ENCODE measurements at places on chromosomes 12 and 14.
A peak's percentile ranks its signal among the peaks of the same experiment; 100 is the strongest.

DNA sequence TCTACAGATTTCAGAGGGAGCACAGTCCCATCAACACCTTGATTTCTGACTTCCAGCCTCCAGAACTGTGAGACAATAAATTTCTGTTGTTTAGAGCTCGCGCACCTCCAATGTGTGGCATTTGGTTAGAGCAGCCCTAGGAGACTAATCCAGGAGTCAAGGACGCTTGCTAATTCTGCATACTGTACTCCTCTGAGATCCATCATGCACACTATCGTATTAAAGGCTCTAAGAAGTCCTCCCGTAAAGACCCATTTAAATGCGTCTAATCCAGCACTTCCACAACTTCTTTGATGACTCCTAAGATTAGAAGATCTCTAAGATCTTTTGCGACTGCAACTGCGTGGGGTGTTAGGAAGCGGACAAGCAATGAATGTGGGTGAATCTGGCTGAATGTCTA lies 30.4 kb downstream of the MAP1LC3B2 start:
- DNase-seq, result no peak

GRCh38 chr12:75850721-75851462 lies 180.7 kb downstream of the PHLDA1 start:
- no peak for DNase-seq

GRCh38 chr14:75096959-75097358 lies 27.5 kb downstream of the ZC2HC1C start:
- DNase-seq, result no peak

GRCh38 chr12:57632073-57632957 lies 686 bp downstream of the B4GALNT1 start:
- no peak for DNase-seq

DNA sequence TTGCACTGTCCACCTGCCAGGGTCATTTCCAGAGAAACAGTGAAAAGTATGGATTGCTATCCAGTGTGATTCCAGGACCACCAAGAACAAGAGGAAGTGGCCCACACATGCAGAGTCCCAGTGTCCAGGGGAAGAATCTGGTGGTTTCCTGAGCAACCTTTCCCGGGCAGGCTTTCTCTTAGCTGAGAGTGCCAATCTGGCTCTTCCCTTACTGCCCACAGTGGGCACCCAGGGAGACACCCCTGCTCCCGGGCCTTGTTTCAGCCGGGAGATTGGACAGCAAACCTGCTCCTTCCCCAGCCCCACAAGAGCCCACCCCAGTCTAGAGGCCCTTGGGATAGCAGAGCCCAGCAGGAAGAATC lies 62.1 kb downstream of the VWF start:
- no peak for DNase-seq

DNA sequence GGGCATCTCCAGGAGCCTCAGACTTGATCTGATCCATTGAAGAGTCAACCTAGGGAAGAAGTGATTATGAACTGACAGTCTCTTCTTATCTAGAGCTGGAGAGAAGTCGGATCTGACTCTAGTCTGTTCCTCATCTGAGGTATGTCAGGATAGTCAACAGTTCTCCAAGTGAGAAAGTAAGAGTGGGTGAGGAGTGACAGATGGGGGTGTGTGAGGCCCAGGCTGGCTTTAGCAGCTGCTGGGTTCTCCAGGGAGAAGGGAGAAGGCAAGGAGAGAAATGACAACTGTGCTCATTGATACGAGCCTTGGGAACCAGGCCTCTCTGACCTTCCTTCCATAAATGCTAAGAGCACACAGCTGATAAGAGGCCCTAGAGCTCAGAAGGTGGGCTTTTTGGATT lies 53.3 kb downstream of the IRAK3 start:
- no peak for DNase-seq

GRCh38 chr14:54138354-54139038 lies 181.9 kb upstream of the BMP4 start:
- DNase-seq, result no peak

GRCh38 chr12:49535921-49536525 lies 2.8 kb upstream of the KCNH3 start:
- no peak for DNase-seq

DNA sequence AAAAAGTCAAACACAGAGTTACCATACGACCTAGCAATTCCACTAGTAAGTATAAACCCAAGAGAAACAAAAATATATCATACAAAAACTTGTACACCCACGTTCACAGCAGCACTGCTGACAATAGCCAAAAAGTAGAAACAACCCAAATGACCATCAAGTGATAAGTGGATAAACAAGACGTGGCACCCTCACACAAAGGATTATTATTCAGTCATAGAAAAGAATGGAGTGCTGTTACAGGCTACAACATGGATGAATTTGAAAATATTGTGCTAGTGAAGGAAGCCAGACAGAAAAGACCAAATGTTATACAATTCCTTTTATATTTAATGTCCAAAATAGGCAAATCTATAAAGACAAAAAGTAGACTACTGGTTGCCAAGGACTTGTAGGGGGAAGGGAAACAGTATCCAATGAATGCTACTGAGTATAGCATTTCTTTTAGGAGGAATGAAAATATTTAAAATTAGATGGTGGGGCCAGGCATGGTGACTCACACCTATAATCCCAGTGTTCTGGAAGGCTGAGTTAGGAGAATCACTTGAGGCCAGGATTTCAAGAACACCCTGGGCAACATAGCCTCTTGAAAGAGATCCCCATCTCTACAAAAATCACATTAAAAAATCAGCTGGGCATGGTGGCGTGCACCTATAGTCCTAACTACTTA lies 41.9 kb downstream of the SPTLC2 start:
- no peak for DNase-seq

- DNase-seq, result no peak
Measured at GRCh38 chr12:110229409-110229808, 51.6 kb upstream of the ATP2A2 start.

- peak; percentile 31 for DNase-seq
Measured at GRCh38 chr14:50697659-50698290, 29.7 kb upstream of the SAV1 start.
